ENCODE measurements at places on chromosomes 7 and 10.

DNA sequence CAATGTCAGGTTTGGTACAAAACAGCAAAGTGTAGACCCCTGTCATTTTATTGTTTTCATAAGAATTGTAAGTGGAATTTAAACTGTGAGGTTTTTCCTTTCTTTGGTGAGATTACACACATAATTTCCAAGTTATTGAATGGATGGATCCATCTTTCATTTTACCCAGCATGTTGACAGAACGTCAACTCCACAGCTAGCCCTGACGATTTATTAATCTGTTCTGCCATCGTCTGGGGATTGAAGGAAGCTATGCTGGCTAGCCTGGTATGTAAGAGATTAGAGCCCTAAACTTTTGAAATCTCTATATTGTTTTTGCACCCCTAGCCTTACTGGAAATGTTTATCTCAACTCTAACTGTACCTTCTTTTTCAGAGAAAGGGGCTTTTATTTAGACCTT lies 8.6 kb downstream of the WNT16 start:
- peak; percentile 51 for DNase-seq

DNA sequence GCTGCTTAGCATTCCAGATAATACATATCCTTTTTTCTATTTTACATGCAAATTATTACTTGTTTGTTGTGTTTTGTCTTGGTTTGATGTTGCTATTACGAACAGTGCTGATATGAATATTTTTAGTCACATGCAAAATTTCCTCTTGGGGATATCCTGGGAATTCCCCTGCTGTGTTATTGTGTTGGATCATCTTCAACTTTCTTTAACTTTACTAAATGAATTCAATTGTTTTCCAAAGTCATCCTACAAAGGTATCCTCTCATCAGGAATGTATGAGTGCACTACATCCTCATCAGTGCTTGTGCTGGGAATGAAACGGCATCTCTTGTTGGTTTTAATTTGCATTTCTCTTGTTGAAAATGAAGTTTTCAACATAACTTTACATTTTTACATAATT lies 87.1 kb downstream of the AASS start:
- DNase-seq: no peak

- DNase-seq: peak; percentile 84
These were observed at the start of gene SLC25A13 for GRCh38 chr7:96321658-96322372. SLC25A13 (minus strand) TSS chr7:96322098; CDS start chr7:96321956, 142 bp downstream.

GRCh38 chr7:18902892-18903291 lies 214.5 kb downstream of the TWIST1 start:
- DNase-seq: no peak

DNA sequence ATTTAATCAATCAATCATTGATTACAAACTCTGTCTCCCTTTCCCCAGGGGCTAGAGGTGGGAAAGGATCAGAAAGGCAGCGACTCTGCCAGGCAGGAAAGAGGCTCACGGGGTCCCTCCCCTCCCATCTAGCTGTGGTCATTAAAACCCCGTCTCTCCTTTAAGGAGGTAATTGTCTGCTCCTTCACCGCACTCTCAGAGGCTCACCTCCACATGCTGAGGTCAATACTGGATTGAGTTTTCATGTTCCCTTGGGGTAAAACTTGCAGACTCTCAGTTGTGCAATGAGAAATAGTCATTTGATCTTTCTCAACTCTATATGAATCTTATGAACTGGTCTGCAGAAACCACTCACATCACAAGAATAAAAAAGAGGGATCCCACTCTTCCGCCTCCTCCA lies 368.8 kb downstream of the ADRA2A start:
- DNase-seq: no peak

GRCh38 chr7:24851786-24852185 lies 94.5 kb upstream of the GSDME start:
- DNase-seq: peak; percentile 22

- peak; percentile 61 for DNase-seq
These were observed 6.9 kb upstream of the GNG11 start for GRCh38 chr7:93914581-93915066.

DNA sequence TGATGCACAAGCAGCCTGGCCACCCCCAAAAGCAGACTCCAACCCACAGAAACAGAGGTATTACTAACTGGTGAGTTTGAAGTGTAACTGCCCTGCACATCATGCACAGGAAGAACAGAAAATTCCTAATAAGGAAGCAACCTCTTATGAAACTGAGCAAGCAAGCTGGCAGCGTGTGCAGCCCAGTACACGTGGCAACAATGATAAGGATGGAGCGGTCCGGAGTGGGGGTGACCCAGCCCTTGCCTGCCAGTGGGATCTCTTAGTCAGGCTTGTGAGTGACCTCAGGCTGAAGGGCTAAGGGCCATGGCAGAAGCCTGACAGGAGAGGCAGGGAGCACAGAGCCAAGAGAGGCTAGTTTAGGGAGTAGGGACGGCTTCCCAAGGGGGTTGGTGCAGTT lies 22.1 kb upstream of the AOAH start:
- peak; percentile 85 for DNase-seq

- peak; percentile 77 for DNase-seq
These were observed 480.1 kb downstream of the INHBA start for GRCh38 chr7:41222746-41223145.

GRCh38 chr10:133087679-133088178 lies at the start of gene ADGRA1:
ADGRA1 (plus strand) TSS chr10:133087924; CDS start chr10:133088910, 986 bp downstream.
- DNase-seq: no peak

- DNase-seq: no peak
These were observed 56.7 kb downstream of the NSUN6 start for GRCh38 chr10:18594574-18595156.

DNA sequence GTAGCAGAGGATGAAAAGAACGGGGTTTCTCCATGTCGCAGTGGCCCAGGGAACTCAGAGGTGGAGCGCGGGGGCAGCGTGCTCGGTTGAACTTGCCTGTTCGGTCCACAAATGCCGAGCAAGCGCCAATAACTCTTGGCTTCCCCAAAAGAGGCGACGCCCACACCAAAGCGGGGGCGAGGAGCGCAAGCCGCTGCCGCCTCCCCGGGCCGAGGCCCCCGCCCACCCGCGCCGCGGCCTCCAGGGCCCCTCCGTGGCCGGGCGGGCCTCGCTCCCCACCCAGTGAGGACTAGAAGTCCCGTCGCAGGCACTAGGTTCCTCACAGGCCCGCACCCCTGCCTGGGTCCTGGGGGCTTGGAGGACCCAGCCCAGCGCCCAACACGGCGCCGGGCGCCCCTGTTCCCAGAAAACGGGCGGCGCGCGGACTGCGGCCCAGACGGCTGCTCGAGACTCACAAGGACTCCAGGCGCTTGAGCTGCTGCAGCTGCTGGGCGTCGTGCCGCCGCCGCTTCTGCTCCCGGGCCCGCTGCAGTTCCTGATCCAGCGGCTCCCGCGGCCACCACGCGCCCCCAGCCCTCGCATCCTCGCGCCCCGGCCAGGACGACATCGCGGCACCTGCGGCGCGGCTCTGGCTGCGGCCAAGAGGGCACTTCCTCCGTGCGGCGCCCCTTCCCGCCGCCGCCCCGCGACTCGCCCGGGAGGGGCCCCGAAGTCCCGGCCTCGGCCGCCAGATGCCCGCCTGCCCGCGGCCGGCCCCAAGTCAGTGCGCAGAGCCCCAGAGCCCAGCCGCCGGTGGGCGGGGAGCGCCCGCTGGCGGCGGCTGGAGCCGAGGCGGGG lies 14.6 kb upstream of the FKBP9 start:
- peak; percentile 69 for DNase-seq

DNA sequence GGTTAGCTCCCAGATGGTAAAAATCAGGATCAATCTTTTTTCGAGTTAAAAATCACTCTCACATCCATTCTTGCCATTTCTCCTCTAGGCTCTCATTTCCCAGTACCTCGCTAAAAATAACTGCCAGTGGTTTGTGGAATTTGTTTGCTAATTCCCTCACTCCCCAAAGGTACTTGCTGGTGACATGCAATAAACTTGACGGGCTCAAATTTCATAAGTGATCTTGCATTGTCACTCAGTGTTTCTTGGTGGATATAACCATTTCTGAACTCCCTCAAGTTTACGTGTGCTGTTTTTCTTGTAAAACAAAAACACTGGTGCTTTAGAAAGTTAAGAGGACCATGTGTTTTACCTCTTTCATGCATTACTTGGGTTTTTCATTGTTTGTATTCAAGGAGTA lies 399.2 kb upstream of the MKI67 start:
- no peak for DNase-seq

DNA sequence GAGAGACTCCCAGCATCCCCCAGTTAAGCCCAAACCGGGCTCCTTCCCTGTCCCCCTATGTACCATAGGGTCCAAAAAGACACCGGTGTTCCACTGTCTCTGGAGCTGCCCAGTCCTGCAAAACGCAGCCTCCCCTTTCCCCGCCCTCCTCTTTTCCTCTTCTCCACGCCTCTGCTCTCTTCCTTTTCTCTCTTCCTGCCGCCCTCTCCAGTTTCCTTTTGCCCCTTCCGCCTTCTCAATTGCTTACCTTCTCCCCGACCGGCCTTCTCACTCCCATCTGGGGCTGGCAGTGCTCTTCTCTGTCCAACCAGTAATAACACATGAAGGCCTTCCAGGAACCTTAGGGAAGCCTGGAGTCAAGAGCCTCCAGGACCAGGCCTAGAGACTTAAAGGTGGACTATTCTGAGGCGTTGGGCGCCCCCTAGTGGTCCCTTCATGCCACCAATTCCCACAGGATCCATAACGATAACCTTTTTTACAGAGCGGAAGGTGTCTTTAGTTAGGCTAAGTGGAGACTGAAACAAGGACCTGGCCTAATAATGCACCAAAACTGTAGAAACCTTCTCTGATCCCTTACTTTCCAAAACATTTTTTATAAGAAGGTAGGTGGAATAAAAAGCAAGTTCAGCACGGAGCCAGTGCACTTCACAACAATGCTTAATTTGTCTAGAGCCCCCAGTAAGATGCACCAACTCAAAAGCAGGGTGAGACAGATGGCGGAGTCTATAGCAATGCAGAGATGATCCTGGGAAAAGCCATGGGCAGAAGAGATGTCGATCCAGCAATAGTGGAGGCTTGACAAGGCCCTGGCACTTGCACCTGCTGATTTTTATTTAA lies 27.2 kb upstream of the MSRB2 start:
- DNase-seq: peak; percentile 73

- peak; percentile 63 for DNase-seq
These were observed at the start of gene TMEM26 for GRCh38 chr10:61452655-61453641. TMEM26 (minus strand) TSS chr10:61453381; CDS start chr10:61453081, 300 bp downstream.

GRCh38 chr7:54416678-54417077 lies 125.5 kb upstream of the VSTM2A start:
- DNase-seq: no peak

GRCh38 chr7:106865130-106866041 lies at the start of gene PIK3CG:
PIK3CG (plus strand) TSS chr7:106865282; CDS start chr7:106867562, 2,280 bp downstream.
- no peak for DNase-seq

- DNase-seq: no peak
These were observed 37.7 kb downstream of the NAMPT start for GRCh38 chr7:106246902-106247711.

- DNase-seq: peak; percentile 50
These were observed 288.7 kb downstream of the LRMDA start for GRCh38 chr10:75720157-75720556.

GRCh38 chr10:112663234-112664125 lies 216.5 kb downstream of the VTI1A start:
- DNase-seq: peak; percentile 8

GRCh38 chr10:53697038-53697437 lies 924.5 kb upstream of the MBL2 start:
- peak; percentile 57 for DNase-seq

GRCh38 chr10:75894761-75895160 lies 463.3 kb downstream of the LRMDA start:
- DNase-seq: no peak

GRCh38 chr10:88069338-88069737 lies 205.9 kb downstream of the PTEN start:
- DNase-seq: no peak

- DNase-seq: peak; percentile 52
These were observed 93.2 kb downstream of the TWIST1 start for GRCh38 chr7:19024261-19024660.

DNA sequence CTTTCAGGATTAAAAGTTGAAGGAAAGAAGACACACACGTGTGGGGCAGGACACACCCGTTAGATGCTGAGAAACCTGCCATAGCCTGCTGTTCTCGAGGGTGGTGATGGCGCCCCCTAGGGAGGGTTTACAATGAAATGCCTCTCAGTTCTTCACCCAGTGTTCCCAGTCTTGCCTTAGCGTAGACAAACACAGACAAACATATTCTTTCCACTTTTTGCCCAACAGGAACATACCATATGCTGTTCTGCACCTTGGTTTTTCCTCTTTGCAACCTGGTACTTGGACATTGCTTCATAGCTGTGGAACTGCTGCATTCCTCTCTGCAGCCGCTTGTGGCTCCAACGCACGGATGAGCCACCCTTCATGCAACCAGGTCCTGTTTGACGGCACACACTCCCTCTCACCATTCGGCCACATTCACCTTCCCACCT lies 23.3 kb upstream of the HSPA12A start:
- no peak for DNase-seq

- no peak for DNase-seq
These were observed 8.6 kb downstream of the GDF2 start for GRCh38 chr10:47330804-47331203.

DNA sequence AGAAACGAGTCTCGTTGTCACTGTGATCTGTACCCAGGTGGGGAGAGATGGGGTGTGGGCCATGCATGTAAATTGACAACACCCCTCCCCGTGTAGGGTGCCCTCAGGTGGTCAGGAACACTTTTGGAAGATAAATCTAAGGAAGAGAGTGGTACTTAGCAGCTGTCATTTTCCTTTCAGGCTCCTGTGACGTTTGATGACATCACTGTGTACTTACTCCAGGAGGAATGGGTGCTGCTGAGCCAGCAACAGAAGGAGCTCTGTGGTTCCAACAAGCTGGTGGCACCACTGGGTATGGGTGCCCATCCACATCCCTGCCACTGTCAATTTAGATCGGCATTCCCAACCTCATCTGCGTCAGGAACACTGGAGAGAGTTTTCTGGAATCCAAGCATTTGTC lies 6.3 kb downstream of the ZNF862 start:
- no peak for DNase-seq

DNA sequence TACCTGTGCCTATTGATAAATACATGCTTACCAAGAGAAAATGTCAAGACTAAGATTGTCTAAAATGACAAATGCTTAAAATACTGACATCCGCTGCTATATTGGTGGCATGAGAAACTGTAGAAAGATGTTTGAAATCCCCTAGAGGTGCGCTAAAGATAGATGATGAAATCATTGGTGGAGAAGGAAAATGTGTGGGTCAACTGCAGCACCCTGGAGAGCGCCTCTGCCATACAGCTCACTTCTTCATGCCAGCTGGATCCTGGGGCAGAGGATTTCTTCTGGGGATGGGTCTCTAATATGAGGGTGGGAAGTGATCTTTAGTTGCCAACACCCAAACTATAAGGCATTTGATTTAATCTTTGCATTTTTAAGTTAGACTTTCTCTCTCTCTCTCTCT lies 680.4 kb upstream of the POM121L12 start:
- no peak for DNase-seq

GRCh38 chr7:12256090-12256489 lies 45.0 kb downstream of the TMEM106B start:
- peak; percentile 2 for DNase-seq

All from fibroblast of lung (primary cell).